ENCODE measurements at places on chromosomes 3 and 15.

- no peak for DNase-seq
These were observed 4.9 kb upstream of the C3orf49 start for GRCh38 chr3:63814237-63814636.

DNA sequence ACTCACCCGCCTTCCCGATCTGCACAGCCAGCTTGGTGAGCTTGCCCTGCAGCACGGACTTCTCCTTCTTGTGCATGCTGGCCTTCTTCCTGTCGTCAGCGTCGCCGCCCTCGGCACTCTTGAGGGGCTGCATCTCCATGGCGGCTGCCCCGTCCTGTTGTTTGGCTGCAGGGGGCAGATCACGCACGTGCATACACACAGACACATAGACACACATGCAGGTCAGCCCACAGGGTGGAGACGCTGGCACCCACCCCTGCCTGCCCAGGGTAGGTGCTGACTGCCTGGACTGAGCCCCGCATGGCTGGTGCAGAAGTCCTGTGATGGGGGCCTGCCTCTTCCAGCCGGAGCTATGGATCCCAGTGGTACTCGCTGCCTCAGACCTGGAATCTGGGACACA is 57.3 kb upstream of the SEC13 start:
- no peak for DNase-seq

- DNase-seq, result no peak
These were observed 39.4 kb downstream of the KAT2B start for GRCh38 chr3:20079621-20080020.

- DNase-seq, result no peak
These were observed 159.6 kb downstream of the MEIS2 start for GRCh38 chr15:36940636-36941260.

GRCh38 chr3:30871720-30872119 is 22.7 kb downstream of the GADL1 start:
- no peak for DNase-seq

DNA sequence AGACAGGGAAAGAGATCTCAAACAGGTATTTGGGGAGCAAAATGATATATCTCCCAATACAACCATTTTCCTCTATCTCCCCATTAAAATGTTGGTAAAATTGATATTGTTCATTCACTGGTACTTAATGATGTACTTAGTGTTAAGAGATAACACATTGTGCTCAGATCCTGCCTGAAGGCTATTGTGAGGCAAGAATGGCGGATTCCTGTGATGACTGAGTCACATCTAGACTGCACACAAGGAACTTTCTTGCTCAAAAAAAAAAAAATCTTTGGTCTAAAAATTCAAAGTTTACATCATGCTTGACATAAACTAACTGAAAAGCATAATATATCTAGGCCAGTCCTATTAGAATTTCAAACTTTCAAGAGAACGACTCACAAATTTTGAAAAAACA is 171.1 kb upstream of the TTC14 start:
- no peak for DNase-seq

DNA sequence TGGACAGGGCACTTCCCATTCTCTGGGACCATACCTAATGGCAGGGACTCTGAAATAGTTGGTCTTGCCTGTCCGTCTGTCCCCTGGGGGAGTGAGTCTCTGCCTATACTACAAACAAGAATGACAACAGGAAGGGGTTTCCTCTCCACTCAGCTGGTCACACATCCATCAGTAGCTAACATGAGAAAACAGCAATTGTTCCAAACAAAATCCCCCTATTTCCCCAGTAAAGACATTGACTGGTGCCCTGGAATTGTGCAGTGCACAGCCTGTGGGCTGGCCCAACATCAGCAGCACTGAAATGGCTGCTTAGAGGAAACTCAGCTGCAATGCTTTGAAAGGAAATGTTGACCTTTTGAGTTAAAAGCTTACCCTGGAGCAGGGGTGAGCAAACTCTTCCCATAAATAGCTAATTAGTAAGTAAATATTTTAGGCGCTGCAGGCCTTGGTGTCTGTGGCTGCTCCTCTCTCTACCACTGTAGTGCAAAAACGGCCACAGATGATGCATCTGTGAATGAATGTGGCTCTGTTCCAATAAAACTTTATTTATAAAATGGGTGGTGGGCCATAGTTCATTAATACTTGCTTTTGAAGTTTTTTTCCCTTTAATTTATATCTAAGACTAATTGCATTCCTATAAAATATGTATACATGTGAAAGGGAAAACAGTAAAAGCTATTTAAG is 174.3 kb downstream of the KLF13 start:
- DNase-seq, result no peak

- no peak for DNase-seq
These were observed 146.5 kb downstream of the EBLN2 start for GRCh38 chr3:73207946-73208440.

DNA sequence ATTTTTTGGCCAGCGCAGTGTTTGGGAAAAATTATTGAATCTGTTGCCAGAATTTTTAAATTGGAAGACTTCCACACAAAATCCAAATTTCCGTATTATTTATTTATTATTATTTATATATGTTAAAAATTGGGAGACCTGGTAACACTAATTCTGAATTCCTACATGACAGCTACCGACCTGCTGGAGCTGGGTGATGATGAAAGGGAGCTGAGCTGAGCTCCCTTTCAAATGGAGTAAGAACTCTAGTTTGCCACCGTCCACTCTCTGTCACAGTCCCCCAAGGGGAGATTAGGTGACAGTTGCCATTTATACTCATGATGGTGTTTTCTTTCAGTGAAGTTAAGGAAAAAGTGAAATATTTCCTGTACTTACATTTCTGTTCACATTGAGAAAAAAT is 1.4 kb downstream of the CRTC3 start:
- DNase-seq, result no peak

GRCh38 chr15:94286583-94286982 is 55.2 kb downstream of the MCTP2 start:
- peak; percentile 51 for DNase-seq

GRCh38 chr3:141788149-141788548 is 24.9 kb downstream of the GRK7 start:
- DNase-seq, result no peak

DNA sequence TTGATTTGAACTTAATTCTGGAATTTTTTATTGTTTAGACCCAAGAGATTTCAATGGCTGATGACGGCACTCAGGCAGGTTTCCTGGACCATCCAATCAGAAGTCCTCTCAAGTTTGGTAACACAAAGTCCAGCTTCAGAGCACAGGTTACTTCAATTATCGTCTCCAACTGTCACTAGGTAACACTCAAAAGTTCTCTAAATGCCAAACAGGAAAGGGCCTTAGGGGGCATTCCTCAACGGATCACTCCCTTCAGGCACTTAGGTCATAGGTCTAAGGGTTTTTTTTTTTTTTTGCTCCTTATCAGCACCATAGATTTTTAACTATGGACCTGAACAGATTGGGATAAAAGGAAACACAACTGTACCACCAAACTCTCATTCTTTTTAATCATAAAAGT is 85.8 kb downstream of the MEIS2 start:
- DNase-seq, result no peak

DNA sequence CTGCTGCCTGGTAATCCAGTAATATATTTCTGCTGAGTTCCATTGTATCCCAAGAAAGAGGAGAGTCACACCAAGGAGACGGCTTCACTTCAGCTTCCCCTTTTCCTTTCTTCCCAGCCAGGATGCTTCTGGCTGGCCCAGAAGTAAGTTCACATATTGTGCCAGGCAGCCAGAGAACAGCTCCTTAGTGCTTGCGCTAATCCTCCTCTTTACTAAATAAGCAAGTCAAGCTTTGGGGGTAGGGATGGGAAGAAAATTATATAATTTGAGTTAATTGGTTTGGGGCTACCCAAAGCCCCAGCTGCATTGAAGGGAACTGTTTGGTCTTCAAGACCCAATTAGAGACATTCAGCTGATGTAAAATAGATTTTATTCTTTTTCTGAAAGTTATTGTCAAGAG is 218.8 kb upstream of the HES1 start:
- no peak for DNase-seq

GRCh38 chr3:126345641-126346460 is 11.4 kb downstream of the KLF15 start:
- DNase-seq, result no peak

GRCh38 chr15:86295511-86295910 is 215.8 kb downstream of the AGBL1 start:
- no peak for DNase-seq

DNA sequence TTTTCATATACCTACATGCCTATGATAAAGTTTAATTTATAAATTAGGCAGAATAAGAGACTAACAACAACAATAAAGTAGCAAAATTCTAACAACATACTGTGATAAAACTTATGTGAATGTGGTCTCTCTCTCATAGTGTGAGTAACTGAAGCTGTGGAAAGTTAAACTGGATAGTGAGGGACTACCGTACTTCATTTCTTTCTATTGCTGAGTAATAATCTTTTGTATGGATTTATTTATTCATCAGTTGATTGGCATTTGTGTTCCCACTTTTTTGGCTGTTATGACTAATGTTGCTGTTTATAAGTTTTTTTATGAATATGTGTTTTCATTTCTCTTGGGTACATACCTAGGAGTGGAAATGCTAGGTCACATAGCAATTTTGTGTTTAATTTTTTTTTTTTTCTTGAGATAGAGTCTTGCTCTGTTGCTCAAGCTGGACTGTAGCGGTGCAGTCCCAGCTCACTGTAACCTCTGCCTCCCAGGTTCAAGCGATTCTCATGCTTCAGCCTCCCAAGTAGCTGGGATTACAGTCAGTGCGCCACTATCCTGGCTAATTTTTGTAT is 41.0 kb downstream of the RNF111 start:
- DNase-seq, result no peak

GRCh38 chr3:169053427-169053826 is 610.1 kb downstream of the MECOM start:
- DNase-seq, result no peak

DNA sequence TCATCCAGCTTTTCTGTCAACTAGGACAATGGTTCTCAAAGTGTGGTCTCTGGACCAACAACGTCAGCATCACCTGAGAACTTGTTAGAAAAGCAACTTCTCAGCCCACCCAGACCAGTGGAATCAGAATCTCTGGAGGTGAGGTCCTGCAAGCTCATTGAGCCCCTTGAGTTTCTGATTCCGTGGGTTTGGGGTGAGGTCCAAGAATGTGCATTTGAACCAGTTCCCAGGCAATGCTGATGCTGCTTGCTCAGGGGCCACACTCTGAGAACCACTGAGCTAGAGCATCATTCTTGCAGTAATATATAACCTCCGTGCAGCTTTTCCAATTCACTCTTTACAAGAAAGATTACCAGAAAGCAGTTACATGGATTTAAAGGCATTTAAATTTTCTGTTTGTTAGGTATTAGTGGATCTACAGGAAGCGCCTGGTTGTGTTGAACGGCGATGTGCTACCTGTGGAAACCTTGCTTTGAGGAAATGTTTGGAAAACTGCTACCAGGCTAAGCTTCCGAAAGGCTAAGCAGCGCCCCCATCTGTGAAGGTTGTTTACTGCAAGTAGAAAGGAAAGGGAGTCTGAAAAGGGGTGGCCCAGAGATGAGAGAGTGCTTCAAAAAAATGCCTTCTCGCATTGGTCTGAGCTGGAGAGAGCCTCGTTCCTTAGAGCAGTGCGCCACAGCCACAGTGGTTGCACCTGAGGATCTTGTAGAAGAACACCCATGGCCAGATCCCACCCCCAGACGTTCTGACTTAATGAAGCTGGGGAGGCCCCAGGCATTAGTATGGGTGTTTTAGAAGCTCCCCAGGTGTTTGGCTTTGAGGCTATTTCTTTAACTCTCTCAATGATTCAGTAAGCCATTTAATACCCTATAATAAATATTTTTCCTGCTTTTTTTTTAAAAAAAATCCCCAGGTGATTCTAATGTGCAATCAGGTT is 50.0 kb downstream of the RLBP1 start:
- peak; percentile 33 for DNase-seq

DNA sequence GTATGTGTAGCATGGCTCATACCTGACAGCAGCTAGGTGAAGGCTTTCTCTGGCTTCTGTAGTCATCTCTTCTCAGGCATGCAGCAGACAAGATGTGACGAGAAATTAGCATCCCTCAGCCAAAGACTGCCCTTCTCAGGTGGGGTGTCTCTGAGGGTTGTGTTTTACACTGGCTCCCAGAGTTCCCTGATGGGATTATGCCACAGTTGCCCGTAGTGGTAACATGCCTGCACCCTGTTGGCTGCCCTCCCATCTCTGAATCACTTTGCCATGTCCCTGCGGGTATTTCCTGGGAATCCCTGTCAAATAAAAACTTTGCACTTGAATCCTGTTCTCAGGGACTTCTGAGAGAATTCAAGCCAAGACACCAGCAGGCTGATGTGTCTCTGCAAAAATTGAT is 70.5 kb downstream of the LRTM1 start:
- no peak for DNase-seq

DNA sequence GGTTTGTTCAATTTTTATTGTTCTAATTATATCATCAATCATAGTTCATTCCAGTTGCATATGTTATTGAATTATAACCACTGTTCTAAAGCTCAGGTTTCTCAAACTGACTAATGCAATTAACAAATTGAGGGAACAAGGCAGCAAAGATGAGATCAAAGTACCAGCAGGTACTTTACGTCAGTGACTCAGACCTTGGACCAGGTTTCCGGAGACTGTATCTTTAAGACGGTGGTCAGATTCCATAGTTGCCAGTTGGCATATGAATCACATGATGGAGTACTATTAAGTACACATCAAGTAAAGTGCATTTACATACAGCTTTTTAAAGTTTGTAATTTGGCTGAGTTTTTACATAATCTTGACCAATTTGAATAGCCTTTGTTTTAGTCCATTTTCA is 583.6 kb upstream of the ROBO2 start:
- no peak for DNase-seq

DNA sequence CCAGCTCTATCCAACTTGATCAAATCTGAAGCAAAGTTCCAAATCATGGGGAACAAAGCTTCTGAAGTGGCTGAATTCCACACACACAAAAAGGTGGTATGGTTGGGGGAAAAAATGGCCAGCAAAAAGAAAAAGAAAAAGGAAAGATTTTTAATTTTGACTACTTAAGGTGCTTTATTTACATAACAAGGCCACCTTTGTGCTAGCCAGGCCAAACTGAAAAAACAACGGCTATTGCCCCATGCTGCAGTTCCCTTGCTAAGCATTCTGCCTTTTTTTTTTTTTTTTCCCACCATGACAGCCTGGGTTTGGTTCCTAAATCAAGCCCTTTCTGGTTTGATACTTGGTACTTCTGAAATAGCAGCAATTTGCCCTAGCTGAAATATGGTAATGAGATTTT is 66.5 kb upstream of the DAZL start:
- no peak for DNase-seq
